HTR-8/SVneo (cell line): ENCODE measurements at places on chromosomes 2 and 18.

DNA sequence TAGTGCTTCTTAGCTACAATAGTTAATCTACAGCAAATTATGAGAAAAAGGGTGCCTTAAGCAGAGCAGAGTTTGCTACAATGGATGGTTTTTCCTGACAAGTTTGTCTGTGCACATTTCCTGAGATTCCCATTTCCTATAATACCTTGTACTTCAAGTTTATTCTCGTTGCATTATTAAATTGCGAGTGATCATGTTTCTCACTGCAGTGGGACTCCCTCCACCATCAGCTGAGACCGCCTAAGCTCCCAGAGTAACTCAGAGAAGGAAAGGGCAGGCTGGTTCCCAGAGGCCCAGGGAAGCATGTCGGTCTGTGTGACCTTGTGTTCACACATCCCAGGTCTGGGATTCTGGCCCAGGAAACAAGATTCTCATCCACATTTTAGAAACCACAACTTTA lies 162.1 kb downstream of the ARL4C start:
- no peak for DNase-seq

GRCh38 chr2:132521341-132521740 lies 104.7 kb downstream of the GPR39 start:
- peak; percentile 23 for DNase-seq

DNA sequence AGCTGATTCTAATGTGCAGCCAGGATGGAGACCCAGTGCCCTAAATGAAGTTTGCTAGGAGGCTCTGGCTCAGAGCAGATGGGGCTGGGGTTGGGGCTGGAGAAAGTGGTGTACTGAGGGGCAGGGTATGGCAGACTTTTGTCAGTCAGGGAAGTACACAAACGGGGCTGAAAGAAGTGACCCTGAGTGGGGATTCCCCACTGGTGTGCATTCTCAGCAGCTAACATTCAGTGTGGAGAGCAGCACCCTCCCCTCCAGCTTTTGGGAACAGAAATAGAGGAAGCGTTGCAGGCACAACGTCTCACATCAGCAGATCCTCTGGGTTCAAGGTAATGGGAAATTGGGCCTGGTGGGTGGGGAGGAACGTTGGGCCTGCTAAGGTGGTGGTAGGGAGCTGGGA lies 89.1 kb upstream of the GCFC2 start:
- DNase-seq = no peak

DNA sequence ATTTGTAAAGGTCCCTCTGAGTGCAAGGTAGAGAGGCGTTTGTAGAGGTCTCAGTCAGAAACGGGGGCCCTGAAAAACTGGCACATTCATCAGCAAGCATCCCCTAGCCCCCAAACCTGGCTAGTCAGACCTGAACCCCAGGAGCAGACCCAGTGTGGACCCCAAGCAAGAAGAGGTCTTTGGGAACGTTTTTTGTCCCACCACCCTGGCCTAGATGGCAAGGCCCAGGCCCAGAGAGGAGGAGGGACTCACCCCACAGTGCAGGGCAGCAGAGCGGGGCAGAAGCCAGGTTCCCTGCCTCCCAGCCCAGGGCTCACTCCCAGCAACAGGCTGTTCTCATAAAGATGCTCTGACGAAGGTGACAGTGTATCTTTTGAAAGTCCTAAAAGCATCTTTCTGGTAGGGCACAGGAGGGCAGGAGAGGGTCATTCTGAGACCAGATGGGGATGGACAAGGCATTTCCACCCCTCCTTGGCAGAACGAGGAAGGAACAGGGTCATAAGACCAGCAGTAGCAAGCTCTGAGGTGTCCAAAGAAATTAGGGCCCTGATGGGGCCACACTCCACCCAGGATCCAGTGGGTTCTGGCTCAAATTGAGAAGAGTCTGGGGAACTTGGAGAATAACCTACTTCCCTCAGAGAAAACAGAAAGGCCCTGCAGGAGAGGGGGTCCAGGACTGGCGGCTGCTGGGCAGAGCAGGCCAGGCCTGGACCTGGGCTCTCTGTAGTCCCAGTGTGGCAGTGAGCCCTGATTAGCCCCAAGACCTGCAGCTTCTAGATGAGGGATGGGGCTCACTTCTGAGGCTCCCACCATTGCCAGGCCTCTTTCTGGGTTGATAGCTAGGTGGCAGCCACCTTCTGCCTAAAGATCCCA lies 18.2 kb downstream of the ADRA2B start:
- DNase-seq = no peak

- no peak for DNase-seq
These were observed 44.0 kb downstream of the TET3 start for GRCh38 chr2:74028741-74029140.

DNA sequence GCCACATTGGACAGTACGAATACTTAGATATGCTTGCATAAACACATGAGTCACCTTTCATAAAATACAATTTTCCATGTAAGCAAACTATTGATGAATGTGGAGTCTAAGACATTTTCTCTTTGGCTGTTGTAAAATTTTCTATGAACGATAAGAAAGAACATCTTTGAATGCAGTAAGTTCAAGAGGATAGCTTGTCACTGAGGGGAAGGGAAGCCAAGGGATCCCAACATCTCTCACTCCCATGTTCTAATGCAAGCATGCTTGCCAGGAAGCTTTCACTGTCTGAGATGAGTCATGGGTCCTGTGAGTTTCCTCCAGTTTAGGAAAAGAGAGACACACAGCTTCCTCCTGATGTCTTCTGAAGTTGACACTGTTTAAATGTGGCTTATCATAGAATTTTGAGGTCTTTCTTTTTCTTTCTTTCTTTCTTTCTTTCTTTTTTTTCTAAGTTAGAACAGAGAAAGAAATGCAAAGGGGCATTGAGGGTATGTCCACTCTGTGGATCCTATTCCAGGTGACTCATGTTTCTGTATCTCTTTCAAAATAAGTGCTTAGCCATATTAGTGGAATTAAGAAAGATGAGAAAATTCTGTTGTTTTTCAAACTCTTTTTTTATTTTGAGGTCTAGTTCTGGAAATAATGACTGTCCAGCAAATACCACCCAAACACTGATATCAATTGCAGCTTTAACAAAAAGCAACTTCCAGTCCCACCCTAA lies 146.6 kb downstream of the RDH14 start:
- peak; percentile 56 for DNase-seq

DNA sequence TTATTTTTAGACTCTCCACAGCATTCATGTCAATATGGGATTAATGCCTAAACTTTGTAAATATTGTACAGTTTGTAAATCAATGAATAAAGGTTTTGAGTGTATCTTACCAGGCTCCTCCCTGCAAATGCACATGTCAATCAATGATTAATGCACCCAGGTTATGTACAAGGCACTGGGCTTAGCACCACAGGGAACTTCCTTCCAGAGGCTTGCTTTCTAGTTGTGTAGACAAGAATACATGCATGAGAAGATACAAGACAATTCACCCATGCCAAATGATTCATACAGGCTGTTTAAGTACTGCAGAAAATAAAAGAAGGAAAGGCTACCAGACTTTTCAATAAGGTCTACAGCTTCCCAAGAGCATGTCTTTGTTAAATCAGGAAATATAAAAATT lies 114.1 kb downstream of the MMADHC start:
- DNase-seq = no peak
